ENCODE measurements at places on chromosomes 7 and 10.

- DNase-seq: no peak
Observed at GRCh38 chr7:40711706-40712105, 576.9 kb downstream of the SUGCT start.

GRCh38 chr10:122013311-122013780, 24.4 kb downstream of the TACC2 start:
- DNase-seq: no peak

DNA sequence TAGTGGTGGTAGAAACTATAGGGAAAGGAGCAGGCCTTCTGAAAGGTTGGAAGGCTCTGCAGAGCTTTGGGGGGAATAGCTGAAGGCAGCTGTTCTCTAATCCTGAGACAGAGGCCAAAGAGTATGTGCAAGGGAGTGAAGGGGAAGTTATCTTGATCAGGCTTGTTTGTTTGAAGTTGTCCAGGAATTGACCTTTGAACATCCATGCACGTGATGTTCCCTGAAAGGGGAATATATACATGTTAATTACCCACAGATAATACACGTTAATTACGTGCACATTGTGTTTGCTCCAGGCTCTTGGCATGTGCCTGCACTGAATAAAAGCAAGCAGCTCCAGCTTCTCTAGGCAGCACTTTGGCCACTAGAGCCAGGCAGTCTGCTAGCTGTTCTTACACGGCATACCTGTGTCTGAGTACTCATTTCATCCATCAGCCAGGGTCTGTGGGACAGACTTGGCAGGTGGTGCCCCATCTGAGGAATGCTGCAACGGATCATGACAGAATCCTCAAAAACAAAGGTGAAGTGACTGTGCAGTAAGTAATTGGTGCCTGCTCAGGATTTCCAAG, 18.0 kb upstream of the STARD3NL start:
- DNase-seq: no peak

DNA sequence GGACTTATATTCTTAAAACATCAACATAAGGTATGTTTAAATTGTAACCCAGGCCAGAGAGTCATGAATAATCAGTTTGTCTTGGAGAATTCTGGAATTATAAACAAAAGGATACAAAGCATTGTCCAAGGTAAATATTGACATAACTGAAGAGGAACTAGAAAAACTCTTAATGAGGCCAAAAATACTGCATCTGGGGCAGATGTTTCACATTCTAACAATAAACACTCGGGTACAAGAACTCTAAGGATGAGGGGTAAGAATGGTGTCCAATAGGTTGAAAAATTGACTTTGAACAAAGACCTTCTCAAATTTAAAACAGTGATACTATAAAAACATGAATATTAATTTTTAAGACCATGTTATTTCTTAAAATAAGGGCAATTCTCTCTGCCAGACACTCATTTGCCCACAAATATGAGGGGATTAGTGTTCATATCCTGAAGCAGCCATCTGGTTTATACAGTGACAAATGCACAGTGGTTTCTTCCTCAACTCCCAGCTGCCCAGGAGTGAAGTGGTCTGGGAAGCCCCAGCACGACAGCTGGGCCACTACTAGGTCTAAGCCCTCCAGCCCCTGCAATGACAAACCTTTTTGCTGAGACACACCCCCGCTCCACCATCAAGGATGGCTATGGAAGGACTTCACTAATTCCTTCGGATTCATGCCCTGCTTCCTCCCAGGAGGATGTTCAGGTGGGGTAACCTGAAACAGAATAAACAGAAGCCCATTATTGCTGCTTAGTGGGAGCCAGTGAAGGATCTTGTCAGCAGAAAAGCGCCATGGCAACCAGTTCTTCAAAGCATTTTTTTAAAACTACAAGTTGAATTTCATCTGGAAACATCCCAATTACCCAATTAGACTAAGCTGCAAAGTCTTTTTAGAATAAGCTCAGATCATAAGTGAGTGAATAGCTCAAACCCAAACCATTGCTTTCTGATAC, 107.5 kb upstream of the ARID5B start:
- DNase-seq: no peak

DNA sequence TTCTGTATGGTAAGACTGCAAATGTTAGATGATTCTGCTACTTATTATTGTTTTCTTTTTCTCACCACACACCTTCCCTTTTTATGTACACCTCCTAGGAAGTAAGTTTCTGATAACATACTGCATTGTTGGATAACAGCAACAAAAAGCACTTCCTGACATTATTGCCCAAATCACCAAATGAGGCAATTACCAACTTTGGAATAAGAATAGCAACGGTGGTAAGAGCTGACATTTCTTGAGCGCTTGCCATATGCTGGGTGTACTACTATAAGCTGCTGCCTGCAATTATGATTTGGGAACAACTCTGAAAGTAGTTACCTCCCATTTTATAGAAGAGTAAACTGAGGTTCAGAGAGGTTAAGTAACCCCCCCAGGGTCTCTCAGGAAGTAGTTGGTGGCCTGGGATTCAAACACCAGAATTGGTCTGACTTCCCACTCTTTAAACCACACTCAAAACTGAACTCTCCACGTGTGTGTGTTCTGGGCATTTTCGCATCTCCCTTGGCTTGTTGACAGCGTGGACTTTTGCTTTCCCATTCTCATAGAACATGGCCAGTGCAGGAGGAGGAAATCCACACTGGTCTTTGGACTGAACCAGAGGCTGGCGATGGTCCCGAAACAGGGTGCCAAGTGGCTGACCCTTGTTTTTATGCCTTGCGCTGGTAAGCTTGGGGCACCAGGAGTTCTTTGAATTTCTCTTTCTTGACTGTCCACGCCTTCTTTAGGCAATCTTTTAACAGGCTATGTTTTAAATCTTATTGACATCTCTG, 71.4 kb downstream of the TCF7L2 start:
- no peak for DNase-seq

DNA sequence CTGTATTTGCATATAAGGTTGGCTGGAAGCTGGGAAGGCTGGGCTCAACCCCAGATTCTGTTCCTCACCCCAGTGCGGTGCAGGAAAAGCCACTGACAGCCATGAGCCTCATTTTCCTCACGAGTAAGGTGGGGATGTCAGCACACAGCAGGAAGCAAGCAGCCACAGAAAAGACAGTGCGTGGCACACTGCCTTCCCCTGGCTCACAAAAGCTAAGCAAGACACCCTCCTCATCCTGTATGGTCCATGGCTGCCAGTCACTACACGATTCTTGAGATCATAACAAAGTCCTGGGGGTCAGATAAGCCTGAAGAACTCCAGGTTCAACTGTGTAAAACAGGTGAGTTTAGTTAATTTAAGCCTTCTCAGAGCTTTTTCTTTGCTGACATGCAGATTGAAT, 28.9 kb upstream of the DDC start:
- DNase-seq: no peak

DNA sequence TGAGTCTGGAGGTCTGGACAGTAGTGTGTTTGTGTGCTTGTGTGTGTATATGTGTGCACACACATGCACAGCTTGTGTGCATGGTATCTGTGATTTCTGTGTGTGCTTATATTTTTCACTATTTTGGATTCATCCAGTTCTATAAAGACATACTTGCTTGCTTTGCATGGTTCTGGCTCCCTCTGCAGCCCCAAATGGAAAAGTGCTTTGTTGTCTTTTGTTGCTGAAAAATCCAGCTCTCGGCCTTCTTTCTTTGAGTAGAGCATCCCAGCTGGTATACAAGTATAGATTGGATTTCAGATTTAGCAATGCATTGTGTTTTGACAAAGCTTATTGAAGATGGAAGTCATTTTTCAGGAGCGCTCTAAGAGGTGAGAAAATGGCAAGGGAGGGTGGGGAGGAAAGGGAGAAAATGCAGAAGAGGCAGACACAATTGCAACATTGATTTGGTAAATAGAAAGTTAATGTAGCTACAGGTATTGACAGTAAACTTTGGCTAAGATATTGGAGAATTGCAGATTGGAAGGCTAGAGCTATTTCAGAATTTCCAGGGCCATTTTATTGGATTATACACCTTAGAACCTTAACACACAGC, 333.9 kb downstream of the AUTS2 start:
- no peak for DNase-seq

DNA sequence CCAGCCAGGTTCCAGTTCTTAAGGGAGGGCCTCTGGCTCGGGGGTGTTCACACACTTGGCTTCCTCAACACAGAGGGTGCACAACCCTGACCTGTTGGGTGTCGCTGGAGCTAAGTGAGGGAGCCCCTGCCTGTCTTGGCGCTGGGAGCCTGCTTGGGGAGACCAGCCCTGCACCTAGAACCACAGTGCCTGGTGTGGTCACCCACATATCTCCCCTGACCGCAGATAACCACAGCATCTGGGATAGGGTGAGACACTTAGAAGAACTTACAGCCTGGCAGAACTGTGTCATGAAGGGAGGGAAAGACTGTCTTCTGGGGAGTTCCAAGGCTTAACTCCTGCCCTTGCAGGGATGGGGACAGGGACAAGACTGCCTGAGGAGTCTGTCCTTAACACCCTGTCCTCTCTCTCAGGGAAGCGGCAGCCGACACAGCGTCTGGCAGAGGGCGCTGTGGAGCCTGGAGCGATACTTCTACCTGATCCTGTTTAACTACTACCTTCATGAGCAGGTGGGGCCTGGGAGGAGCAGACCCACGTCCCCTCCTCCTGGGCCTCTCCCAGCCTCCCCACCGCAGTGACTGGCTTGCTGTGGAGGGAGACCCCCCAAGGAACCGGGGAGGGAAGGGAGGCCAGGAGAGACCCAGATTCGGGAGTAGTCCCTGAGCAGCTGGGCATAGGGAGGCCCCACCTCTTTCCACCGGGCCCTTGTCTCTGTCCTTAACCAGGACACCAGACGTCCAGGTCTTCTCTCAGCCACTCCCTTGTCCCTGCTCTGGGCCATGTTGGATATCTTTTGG, 59.0 kb downstream of the PALD1 start:
- DNase-seq: no peak

- DNase-seq: no peak
Observed at GRCh38 chr10:66008221-66008620, 917.6 kb upstream of the LRRTM3 start.

DNA sequence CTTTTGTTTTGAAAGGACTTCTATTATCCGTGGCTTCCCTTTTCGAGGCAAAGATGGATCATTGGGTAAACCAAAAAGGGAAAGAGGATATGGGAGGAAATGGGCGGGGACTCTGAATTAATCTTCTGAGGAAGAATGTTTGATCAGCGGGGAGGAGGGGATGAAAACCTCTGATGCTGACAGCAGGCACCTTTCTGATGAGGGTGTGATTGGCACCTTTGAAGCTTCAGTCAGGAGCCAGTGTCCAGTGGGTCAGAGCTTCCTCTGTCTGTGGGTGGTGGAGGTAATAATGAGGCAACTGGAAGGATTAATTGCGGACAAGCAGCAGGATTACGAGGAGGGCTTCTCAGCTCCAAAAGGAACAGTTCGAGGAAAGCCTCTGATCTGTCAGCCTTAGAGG, 877.6 kb downstream of the LRMDA start:
- DNase-seq: no peak

- no peak for DNase-seq
Observed at GRCh38 chr10:84159076-84159685, 14.4 kb upstream of the GPR15LG start.

DNA sequence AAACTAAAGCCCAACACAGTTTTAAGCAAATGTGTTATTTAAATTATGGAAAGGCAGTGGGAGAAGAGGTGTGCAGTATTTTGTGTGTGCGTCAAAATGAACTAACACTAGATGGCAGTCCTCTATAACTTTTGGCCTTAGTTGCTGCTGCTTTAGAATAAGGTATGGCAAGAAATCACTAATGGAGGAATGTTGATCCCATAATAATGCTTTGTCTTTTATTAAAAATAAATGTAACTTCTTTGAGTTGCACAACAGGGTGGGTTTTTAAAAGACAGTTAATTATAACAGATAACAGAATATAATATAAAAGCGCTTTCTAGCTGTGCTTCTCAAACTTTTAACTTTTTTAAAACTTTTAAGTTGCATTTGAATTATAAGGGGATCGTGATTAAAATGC, 56.4 kb downstream of the BBS9 start:
- no peak for DNase-seq

GRCh38 chr7:16791905-16792698, 12.7 kb downstream of the AGR2 start:
- no peak for DNase-seq

GRCh38 chr10:63887023-63887589, 365.9 kb downstream of the REEP3 start:
- DNase-seq: no peak

- no peak for DNase-seq
Observed at GRCh38 chr7:151078233-151079040, 2.2 kb downstream of the FASTK start.

- no peak for DNase-seq
Observed at GRCh38 chr7:32047075-32047474, 23.1 kb downstream of the PDE1C start.

DNA sequence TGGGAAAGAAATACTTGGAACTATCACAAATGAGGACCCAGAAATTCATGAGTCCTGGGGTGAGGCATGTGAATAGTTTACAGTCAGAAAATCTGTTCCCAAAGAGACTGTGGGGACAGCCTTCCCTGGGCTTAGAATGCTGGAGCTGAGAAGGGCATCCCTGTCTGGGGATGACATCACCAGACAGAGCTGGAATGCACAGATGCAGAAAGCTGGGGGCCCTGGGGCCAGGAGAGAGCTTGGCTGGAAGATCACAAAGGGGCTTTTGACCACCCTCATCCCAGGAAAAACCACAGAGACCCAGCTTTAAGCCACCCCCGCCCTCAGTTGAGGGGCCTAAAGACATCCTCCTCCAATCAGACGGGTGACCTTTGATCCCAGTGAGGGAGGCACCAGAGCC, 264.5 kb downstream of the PLXNA4 start:
- no peak for DNase-seq

GRCh38 chr10:101602761-101603398, 14.8 kb downstream of the DPCD start:
- peak; percentile 52 for DNase-seq

GRCh38 chr7:30510124-30511075, 5.8 kb upstream of the GGCT start:
- DNase-seq: no peak

GRCh38 chr10:124735491-124736286, 8.5 kb downstream of the FAM53B start:
- no peak for DNase-seq

DNA sequence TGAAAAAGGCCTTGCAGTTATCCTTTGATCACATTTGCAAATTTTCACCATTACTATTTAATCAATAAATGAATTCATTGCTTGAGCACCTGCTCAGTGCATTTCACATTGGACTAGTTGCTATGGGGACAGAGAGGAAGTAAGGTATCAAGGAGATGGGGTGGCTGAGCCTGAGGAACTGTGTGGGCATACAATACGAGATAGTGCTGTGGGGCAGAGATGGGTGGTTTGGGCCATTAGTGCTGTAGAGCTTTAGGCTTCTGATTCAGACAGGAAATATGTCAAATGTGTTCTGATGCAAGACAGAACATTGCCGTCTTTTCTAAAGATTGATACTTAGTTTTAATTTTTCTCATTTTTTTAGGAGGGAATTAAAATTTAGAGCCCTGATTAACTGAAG, 13.2 kb downstream of the ITGB8 start:
- DNase-seq: no peak

DNA sequence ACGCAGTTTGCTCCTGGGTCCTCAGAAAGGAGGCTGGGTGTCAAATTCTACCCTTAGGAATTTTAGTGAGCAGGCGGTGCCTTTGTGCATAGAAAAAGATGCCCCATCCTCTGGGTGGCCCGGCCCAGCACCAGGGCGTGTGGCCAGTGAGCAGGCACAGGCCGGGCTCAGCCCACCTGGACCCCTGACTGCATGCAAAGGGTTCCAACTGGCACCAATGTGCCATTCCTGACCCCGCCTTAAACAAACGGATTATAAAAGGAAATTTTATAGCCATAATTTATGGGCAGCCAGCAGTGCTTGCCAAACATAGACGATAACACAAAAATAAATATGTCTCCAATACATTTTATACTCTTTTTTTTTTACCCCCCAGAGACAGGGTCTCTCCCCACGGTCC, 40.1 kb upstream of the GNA12 start:
- no peak for DNase-seq

- no peak for DNase-seq
Observed at GRCh38 chr10:51074238-51075028, at the start of gene PRKG1. Gene PRKG1 (plus strand): TSS chr10:51074487.
